ENCODE measurements at places on chromosomes 1 and 21. TPM values are rescaled to one million over a fixed set of nuclear protein-coding genes. Genes with fewer than 3 reads are reported as not detected.
A peak's percentile ranks its signal among the peaks of the same experiment; 100 is the strongest.

DNA sequence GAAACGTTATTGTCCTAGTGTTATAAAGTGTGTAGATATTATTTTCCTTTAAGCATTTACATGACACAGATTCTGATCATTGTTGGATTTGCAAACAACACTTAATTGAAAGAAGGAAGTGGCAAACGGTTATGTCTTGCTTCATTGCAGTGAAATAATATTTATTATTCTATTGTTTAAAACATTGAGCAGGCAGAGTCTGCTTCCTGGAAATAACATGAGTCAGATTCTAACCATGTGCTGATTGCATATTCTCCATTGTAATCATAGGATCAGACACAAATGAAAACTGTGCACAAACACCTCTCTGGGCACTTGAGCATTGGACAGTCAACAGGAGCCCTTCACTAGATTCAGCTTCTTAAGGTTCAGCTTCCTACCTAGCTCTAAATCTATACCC lies 46.8 kb upstream of the USP25 start:
- no peak overlapping the region for H3K27ac ChIP-seq
- H3K36me3 ChIP-seq, result no peaks in the 10 kb centered on the region
- H3K4me3 ChIP-seq, result no peak overlapping the region
- DNase-seq, result no peak

- no peaks in the 10 kb centered on the region for H3K36me3 ChIP-seq
- peak; percentile 24 for DNase-seq
- H3K27ac ChIP-seq, result no peak overlapping the region
- no peaks in the 10 kb centered on the region for H3K27me3 ChIP-seq
- H3K4me3 ChIP-seq, result no peak overlapping the region
- peaks cover 15% of the 10 kb centered on the region for H3K4me1 ChIP-seq
Measured at GRCh38 chr1:170927955-170928840, 7.1 kb upstream of the MROH9 start.

DNA sequence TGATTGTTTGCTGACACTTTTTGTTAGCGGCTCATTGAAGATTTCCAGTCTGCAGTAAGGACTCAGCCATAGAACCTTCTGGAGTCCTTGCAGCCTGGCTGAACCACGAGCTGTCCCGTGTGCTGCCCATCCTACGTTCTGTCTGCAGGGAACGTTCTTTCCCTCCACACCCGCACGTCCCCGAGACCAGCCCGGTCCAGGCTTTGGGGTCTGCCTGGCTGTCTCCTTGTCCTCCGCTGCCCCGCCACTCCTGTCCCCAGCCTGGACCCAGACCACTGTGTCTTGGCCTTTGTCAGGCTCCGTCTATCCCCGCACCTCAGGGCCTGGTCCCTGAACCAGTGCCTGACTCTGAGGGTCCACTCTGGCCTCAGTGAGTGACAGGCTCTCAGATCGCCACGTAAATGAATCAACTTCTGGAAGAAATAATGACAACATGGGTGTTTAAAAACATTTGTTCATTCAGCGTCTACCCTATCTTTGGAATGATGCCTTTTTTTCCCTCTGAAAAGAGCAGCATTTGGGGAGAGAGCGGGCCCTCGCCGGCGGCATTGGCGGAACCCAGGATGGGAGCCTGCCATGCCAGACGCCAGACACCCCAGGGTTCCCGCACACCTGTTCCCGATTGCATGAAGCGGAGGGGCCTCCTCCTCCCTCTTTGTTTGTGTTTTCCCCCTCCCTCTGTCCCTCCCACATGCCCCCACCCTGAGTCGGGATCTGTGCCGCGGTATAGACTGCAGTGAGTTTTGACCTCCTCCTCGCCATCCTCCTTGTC lies 43.9 kb upstream of the C1orf174 start:
- H3K4me3 ChIP-seq, result no peak overlapping the region
- peaks cover 11% of the 10 kb centered on the region for H3K27me3 ChIP-seq
- no peak overlapping the region for H3K27ac ChIP-seq
- H3K4me1 ChIP-seq, result no peaks in the 10 kb centered on the region
- no peak for DNase-seq

DNA sequence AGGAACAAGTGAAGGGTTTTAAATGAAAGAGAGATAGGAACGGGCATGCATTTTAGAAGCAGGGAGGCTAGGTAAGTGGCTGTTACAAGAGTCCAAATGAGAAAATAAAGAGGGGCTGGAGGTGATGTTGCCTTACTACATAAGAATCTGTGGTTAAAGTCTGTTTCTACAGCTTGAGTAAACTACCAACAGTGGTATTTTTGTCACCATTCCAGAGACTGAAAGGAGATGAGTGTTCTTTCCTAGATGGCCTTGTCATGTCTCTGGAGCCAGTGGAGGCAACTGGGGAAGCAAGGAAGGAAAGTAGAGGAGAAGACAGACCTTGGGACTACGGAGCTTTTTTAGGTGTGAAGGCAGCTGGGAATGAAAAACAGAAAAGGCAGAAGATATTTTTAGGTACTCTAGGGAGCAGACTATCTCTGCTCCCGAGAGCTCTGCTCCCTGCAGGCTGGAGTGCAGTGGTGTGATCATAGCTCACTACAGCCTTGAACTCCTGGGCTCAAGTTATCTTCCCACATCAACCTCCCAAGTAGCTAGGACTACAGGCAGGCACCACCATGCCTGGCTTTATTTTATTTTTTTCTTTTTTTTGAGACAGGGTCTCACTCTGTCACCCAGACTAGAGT lies 12.2 kb downstream of the HDAC1 start:
- H3K27me3 ChIP-seq, result no peaks in the 10 kb centered on the region
- DNase-seq, result no peak
- H3K27ac ChIP-seq, result no peak overlapping the region
- no peak overlapping the region for H3K4me3 ChIP-seq

GRCh38 chr1:68271596-68271995 lies 39.3 kb upstream of the WLS start:
- H3K4me3 ChIP-seq, result no peak overlapping the region
- no peaks in the 10 kb centered on the region for H3K36me3 ChIP-seq
- no peaks in the 10 kb centered on the region for H3K27me3 ChIP-seq
- no peak overlapping the region for H3K27ac ChIP-seq

GRCh38 chr1:92907949-92908684 lies 53.1 kb downstream of the DIPK1A start:
- no peak for DNase-seq
- H3K4me1 ChIP-seq, result no peaks in the 10 kb centered on the region

DNA sequence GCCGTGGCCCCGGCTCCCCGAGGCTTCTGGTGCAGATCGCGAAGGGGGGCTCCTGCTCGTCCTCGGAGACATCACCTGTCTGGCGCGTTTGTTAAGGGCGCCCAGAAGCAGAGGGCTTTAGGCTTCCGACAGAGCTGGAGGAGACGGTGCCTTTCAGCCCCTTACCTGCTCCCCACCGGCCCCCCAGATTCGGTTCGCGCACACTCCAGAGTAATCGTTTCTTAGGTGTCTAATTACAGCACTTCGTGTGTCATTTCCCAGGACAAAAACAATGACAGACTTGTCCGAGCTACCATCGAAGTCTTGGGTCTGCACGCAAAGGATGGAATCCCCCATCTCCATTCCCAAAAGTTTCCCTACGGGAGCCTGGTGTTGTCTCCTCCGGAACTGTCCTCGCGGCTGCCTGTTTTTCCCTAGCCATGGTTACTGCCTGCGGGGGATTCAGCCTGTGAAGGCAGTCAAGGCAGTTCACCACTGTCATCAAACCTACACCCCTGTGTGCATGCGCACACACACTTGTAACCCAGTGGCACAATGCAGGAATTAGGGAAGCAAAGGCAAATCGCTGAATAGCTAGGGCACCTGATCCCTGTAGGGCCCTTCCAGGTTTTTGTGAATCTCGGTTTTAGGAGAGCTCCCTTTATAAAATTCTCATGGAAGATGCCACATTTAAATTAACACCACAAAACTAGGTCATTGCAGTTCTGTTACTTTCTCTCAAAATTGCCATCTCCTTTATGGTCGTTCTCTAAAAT lies 738 bp upstream of the CDC42BPA start:
- peak overlapping the region; percentile 81 for H3K27ac ChIP-seq
- peak overlapping the region; percentile 92 for H3K4me3 ChIP-seq
- H3K4me1 ChIP-seq, result peaks cover 13% of the 10 kb centered on the region
- no peaks in the 10 kb centered on the region for H3K36me3 ChIP-seq

GRCh38 chr1:19325368-19325957 lies 13.3 kb downstream of the SLC66A1 start:
- peaks cover 77% of the 10 kb centered on the region for H3K36me3 ChIP-seq
- no peaks in the 10 kb centered on the region for H3K4me1 ChIP-seq
- no peaks in the 10 kb centered on the region for H3K27me3 ChIP-seq
- no peak overlapping the region for H3K4me3 ChIP-seq
- DNase-seq, result no peak

- H3K27ac ChIP-seq, result no peak overlapping the region
- no peaks in the 10 kb centered on the region for H3K27me3 ChIP-seq
- H3K36me3 ChIP-seq, result no peaks in the 10 kb centered on the region
- no peak overlapping the region for H3K4me3 ChIP-seq
Measured at GRCh38 chr1:76390456-76390855, 315.9 kb downstream of the ST6GALNAC3 start.

- no peak overlapping the region for H3K27ac ChIP-seq
- no peaks in the 10 kb centered on the region for H3K4me1 ChIP-seq
- H3K4me3 ChIP-seq, result no peak overlapping the region
Measured at GRCh38 chr1:221023482-221023881, 144.2 kb downstream of the HLX start.

DNA sequence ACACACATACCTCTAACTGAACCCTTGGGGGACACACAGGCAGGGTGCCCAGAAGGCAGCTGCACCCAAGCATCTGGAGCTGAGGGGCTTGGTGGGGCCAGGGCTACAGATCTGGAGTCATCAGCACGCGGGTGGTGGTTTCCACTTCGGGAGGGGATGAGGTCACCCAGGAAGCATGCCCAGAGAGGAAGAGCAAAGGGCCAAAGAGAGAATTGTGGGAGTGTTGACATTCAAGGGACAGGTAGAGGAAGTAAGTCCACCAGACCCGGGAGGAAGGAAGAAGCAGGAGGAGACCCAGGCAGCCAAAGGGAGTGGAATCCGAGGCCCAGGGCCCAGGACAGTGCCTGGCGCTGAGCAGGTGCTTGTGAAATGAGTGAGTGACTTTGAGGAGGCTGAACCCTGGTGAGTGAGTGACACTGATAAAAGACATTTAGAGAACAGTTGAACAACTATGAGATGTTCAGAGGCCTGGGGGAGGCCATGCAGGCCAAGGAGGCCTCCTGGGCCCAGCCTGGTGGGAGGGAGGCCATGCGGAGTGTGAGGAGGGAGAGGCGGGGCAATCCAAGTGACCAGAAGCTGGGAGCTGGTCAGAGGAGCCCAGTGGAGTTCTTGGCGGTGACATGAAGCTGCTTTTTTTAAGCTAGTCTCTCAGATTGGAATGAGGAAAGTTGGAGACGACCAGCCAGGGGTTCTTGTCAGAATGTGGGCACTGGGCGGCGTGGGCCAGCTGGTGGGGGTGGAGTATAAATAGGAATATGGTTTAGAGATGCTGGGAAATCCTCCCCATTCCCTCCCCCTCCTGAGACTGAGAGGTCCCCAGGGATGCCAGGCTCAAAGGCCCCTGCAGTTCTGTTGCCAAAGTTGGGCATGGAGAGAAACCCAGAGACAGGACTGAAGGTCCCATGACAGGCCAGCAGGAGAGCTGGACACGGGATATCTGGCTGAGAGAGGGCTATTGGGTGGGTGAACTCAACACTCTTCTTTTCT lies 7.9 kb downstream of the CDK18 start:
- no peaks in the 10 kb centered on the region for H3K27me3 ChIP-seq
- H3K27ac ChIP-seq, result no peak overlapping the region
- peaks cover 5% of the 10 kb centered on the region for H3K4me1 ChIP-seq
- peaks cover 3% of the 10 kb centered on the region for H3K36me3 ChIP-seq
- H3K4me3 ChIP-seq, result no peak overlapping the region

- no peak overlapping the region for H3K27ac ChIP-seq
- H3K27me3 ChIP-seq, result no peaks in the 10 kb centered on the region
- no peaks in the 10 kb centered on the region for H3K4me1 ChIP-seq
- H3K4me3 ChIP-seq, result no peak overlapping the region
- no peaks in the 10 kb centered on the region for H3K36me3 ChIP-seq
Measured at GRCh38 chr1:119363162-119363561, 5.4 kb upstream of the HAO2 start.

DNA sequence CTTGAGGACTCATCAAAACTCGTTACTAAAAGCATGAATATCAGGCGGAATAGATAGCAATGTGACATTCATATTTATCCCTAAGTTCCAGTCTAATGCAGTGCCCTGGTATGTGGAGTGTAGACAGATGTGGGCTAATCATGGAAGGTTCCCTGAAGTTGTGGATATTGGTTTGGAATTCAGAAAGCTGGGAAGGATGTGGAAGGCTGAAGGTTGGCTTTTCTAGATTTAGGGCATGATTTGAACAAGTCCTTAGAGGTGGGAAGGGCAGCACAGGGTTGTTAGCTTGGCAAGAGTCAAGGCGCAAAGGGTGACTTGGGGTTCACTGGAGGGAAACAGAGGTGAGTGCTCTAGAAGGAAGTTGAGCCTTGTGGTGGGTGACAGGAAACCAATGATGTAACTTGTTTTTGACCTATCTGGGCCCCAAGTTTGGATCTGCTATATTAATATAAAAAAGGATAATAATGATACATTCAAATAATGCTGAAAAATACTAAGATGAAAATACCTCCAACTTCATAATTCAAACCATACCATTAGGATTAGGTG lies 21.9 kb downstream of the LGALS8 start:
- peaks cover 98% of the 10 kb centered on the region for H3K36me3 ChIP-seq
- H3K4me3 ChIP-seq, result no peak overlapping the region
- H3K4me1 ChIP-seq, result no peaks in the 10 kb centered on the region
- H3K27me3 ChIP-seq, result no peaks in the 10 kb centered on the region

- no peak for DNase-seq
- no peaks in the 10 kb centered on the region for H3K36me3 ChIP-seq
- peaks cover 8% of the 10 kb centered on the region for H3K4me1 ChIP-seq
- H3K27me3 ChIP-seq, result no peaks in the 10 kb centered on the region
Measured at GRCh38 chr1:160520999-160521398, 2.1 kb downstream of the SLAMF6 start.

DNA sequence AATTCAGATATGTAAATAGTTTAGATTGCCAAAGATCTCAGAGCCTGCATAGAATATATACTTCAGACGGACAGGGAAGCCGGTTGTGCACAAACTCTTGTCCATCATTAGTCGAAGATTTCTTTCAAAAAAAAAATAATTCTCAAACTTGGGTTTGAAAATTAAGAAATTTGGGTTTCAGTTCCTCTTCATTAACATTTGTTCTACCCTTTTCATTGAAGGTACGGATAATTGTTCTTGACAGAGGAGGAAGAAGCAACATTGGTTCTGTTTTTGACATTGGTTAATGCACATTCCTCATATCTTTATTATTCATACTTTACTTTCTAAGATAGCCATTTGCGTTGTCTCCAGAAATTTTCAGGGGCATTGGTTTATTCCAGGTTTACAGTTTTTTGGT lies 38.0 kb upstream of the PRMT6 start:
- no peaks in the 10 kb centered on the region for H3K4me1 ChIP-seq
- H3K27me3 ChIP-seq, result no peaks in the 10 kb centered on the region
- DNase-seq, result no peak
- no peaks in the 10 kb centered on the region for H3K36me3 ChIP-seq

Gene MACO1
- polyA plus RNA-seq, result 17.5 TPM

Gene ATP1B1
- polyA plus RNA-seq, result 167 TPM

Gene PBX1
- polyA plus RNA-seq, result 60.8 TPM

Gene KCNJ6
- polyA plus RNA-seq, result 0.39 TPM

Gene TCHH
- polyA plus RNA-seq, result 0.22 TPM

Gene NLRP3
- polyA plus RNA-seq, result 0.78 TPM

Gene SLC2A5
- polyA plus RNA-seq, result 87.3 TPM

Gene IGSF3
- 36.1 TPM for polyA plus RNA-seq

Gene TMEM125
- 29.7 TPM for polyA plus RNA-seq

Gene PGLYRP3
- not detected for polyA plus RNA-seq

Gene PCBP3
- 7.4 TPM for polyA plus RNA-seq

Gene PLA2G2A
- 14.7 TPM for polyA plus RNA-seq
